ENCODE measurements at places on chromosomes 11 and 22.

DNA sequence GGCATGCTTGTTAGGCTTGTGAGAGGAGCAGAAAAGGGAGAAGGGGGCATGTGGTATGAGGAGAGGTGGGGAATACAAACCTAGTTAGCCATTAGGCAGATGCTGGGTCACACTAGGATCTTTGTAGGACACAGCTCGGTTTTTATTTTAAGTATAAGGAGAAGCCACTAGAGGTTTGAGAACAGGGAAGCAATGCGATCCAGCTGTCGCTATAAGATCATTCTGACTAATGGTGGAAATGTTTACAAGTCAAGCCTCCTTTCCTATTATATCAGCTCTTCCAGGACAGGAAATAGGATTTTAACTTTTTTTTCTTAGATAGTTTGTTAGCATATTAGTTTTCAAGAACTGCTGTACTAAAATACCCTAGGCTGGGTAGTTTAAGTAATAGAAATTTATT, 609.9 kb downstream of the INSC start:
- DNase-seq, result no peak

GRCh38 chr11:2724653-2725367, 25.0 kb upstream of the KCNQ1OT1 start:
- DNase-seq, result no peak

- no peak for DNase-seq
Measured at GRCh38 chr11:73239111-73239521, 21.0 kb downstream of the P2RY2 start.

DNA sequence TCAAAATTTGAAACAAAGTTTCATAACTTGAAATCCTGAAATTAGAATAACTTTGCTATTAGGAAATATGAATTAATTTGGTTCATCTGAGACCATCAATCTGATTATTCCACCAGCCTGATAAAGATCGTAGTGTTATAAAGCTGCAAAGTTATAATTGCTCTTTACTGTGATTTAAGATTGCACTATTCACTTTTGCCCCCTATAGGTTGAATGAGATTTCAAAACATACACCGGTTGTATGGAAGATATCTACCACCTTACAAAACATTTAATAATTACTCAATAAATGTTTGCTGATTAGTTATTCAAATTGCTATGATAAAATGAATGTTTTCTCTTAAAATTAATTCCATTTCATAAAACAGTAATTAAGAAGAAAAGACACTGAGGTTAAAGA, 26.1 kb downstream of the APIP start:
- DNase-seq, result no peak

DNA sequence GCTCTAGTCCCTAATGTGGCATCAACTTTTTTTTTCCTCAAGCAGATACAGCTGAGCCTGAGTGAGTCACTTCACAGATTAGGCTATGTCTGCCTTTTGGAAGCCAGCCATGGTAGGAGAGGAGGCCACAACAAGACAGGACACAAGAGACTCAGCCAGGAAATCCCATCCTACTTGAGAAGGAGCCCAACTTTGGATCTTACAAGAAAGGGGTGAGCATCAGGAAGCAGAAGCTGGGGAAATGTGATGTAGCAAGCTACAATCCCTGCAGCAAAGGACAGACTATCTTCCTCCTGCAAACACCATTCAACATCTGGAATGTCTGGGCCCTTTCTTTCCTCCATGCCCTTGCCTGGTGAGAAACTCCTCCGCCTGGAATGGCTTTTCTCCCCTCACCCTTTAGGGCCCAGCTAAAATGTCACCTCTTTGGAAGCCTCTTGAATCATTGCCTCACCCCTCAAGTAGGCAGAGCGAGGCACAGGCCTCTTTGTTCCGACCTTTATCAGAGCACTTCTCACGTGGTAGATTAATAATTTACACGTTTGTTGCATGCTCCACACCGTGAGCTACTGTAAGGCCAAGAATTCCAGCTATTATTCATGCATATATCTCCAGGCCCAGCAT, 156.4 kb upstream of the PITPNB start:
- DNase-seq, result no peak

- no peak for DNase-seq
Measured at GRCh38 chr22:38298312-38299005, 18.8 kb downstream of the CSNK1E start.

DNA sequence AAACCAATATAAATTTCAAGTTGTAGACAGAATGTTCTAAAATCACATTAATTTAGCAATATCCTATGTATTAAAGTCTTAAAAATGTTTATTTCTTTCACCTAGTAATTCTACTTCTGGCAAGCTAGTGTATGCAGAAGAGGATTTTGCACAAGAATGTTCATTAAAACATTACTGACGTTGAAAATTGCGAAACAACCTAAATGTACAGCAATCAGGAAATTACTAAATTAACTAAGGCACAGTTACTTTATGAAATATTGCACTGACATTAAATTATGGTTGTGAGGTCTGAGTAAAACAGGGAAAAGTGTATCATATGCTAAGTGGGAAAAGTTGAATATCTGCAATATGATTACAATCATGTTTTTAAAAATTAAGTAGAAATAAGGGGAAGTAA, 4.1 kb downstream of the SLC36A4 start:
- no peak for DNase-seq

DNA sequence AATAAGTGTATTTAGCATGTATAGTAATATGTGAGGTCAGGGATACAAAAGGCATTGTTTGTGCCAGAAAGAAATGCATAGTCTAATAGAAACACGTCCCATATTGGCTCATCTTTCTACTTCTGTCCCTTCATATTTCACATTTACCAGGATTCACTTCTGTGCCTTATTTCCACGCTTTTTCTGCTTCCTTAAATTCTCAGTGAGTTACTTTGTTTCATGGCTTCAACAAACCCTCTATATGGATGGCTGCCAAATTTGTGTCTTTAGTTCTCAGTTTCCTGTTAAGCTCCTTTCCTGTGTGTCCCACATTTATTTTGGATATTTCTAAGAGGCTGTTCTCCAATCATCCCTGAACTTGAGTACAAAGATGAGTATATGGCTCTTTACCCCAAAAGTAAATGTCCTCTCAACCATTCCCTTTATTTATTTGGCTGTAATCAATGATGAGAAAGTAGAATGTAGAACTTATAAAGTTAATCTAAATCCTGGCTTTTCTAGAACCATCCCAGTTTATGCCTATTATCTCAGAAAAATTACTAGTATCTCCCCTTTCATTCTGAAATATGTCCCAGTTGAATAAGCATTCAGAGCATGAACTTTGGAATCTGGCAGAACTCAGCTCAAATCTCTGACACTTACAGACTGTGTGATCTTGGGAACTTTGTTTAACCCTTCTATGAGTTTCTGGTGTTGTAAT, 23.5 kb downstream of the OR8B12 start:
- no peak for DNase-seq

DNA sequence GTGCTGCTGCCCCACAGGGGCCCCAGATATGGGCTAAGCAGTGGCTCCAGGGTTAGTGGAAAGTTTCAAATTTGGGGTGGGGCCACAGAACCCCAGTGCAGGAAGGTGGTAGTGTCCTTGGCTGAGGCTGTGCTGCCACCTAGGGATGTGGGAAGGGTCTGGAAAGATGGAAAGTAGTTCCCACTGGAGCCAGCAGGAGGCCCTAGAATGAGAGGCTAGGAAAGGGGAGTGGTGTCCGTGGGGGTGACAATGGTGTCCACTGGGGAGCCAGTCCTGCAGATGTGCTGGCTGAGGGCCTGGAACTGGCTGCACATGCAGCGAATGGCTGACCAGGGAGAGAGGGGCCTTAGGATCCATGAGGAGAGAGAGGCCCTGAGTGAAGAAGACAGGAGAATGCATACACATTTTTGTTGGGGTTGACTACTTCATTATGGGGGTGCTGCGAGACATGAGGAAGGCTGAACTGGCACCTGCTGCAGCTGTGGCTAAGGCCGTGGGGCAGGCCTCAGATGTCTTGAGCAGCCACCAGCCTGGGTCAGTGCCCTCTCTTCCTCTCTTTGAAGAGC, 21.1 kb downstream of the RFPL3 start:
- peak; percentile 18 for DNase-seq

DNA sequence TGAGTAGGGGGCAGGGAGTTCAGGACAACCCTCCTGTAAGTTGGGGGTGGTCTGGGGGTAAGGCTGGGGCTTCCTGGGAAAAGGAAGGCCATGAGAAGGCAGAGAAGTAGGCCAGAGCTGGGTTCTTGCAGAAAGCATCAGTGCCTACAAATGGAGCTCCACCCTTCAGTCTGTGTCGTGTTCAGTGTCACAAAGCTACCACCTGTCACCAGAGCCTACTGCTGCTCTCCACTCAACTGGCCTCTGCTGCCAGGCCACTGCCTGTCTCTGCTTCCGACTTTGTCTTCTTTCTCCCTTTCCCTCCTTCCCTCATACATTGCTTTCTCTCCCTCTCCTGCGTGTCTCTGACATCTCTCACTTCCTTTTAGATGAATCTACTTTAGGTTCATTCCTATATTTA, 3.4 kb upstream of the WBP2NL start:
- DNase-seq, result no peak

DNA sequence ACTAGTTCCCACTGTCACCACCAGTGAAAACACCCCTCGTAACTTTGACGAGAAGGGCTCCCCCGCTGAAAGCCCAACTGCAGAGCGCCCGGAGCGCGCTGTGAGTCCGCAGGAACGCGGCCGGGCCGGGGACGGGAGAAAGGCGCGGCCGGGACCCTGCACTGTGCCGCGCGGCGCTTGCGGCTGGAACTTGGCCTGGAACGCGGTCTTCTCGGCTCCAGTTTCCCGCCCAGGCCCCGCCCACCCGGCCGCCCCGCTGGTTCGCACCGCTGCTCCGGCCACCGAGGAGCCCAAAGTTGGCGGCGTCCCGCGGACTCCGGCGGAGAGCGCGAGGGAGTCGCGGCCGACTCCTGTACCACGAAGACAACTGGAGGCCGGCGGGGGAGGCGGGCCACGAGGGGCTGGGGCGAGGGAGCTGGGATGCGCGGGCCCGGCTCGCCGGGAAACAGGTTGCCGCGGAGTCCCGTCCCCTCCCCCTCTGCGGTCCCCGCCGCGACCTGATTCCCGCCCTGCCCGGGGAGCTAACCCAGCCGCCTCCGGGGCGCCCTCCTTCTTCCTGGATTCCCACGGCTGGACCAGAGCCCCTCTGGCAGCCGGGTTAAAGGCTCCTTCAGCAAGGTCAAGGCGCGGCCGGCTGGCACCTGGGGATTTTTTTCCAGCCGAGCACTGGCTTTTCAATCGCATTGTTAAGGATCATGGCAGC, 3.4 kb downstream of the TENM4 start:
- DNase-seq, result no peak

GRCh38 chr22:28402539-28402938, 277.1 kb downstream of the TTC28 start:
- DNase-seq, result no peak

- DNase-seq, result peak; percentile 44
Measured at GRCh38 chr11:65492637-65493366, 6.0 kb upstream of the MALAT1 start.

DNA sequence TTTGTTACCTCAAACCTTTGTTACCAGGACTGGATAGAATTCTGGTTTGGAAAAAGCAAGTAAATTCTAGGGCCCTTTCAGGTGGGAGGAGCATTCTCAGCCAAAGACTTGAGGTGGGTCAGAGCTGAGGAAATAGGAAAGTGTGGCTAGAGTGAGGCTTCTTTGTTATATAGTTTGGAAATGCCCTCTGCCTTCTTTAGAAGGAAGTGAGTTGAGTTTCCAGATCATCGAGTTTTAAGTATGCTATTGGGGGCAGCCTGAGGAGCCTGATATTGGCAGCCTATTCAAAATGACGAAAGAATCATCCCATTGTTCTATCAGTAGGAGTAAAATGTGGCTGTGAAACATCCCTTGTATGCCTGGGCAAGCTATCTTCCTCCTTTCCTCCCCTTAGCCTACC, 134.1 kb downstream of the ARHGAP42 start:
- DNase-seq, result no peak

GRCh38 chr11:124109377-124109776, 5.9 kb upstream of the VWA5A start:
- DNase-seq, result no peak

DNA sequence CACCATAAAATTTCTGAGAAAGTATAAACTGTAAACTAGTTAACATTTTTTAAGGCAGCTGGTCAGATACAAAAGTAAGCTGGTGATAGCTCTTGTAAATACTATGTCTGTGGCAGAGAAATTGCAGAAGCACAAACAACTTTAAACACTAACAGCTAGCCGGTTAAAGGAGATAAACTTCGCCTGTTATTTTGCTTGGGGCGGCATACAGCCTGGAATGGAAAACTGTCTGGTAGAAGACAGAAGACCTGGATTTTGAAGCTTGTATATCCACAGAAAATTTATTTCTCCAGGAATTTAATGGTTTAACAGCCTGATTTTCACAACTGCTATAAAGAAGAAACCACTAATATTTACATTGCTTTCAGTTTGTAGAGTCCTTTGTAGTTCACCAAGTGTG, 65.3 kb upstream of the FIBIN start:
- DNase-seq, result no peak

GRCh38 chr11:61121192-61121831, 19.0 kb downstream of the CD5 start:
- DNase-seq, result no peak

- DNase-seq, result no peak
Measured at GRCh38 chr11:81725701-81726100, 1008.0 kb downstream of the FAM181B start.

- no peak for DNase-seq
Measured at GRCh38 chr11:65100674-65101350, 4.8 kb downstream of the VPS51 start.

DNA sequence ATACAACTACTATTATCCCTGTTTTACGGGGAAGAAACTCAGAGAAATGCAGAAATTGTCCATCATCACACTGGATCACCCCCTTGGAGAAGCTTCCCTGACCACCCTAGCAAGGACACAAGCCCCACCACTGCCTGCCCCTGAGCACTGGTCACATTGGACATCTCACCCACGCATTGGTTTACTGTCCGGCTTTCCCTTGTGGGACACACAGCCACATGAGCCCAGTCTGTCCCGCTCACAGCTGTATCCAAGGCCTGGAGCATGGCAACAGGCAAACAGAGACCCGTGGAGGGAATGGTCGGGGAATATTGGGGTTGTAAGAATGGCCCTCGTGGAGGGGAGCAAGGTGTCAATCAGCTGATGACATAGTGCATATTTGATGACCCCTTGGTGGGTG, 42.7 kb upstream of the FGF3 start:
- no peak for DNase-seq

DNA sequence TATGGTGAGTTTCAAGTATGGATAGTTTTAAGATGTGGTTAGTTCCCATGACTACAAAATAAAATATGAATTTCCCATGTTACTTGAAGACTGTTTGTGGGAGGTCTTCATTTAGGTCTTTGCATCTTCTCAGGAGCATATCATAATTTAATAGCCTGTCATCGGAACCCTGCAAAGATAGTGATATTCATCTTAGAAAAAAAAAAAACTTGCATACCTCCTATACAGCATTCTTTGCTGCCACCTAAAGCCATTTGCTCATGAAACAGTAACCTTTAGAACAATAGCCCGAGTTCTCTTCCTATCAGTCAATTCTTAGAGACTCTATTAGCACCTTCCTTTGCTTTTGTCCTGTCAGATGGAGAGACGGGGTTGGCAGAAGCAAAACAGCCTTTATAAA, 75.3 kb downstream of the ARFGAP2 start:
- DNase-seq, result no peak

GRCh38 chr11:8032122-8032521, 45.0 kb downstream of the EIF3F start:
- no peak for DNase-seq
